Renal pelvis (tissue), 12 donors: ENCODE measurements at places on chromosomes 1 and 21. TPM values are rescaled to one million over a fixed set of nuclear protein-coding genes. Genes with fewer than 3 reads are reported as not detected.
A peak's percentile ranks its signal among the peaks of the same experiment; 100 is the strongest.

DNA sequence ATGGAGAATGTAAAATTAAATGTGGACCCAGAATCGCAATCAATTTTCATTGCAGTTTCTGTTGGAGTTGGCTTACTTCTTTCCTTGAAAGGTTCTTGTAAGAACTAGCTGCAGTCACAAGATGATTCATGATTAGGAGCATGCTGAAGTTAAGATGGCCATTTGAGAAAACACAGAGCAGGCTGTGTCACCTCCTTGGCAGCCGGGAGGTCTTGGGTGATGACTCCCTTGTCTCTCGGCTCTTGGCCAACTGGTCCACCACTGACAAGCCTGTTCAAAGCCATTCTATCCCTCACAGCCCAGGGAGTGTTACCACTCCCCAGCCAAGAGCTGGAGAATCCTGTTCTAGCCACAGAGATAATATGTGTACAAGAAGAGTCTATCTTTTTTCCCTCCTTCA lies 40.6 kb downstream of the OPTC start:
- DNase-seq: no peak

DNA sequence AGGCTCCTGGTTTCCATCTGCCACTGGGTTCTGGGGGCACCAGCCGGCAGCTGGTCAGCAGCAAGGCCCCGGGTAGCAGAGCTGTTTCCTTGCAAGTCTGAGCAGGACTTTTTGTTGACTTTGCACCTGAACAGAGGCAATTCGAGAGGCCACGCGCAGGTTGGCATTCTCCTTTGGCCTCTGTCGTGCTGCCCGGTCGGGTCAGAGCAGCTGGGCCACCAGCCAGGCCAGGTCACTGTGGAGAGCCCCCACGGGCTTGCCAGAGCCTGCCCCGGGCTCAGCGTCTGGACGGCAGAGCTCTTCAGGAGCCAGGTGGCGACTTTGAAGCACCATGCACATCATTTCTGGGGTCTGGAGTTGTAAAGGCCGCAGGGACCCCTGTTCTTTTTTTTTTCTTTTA lies 28.4 kb upstream of the TMEM52 start:
- no peak for DNase-seq

DNA sequence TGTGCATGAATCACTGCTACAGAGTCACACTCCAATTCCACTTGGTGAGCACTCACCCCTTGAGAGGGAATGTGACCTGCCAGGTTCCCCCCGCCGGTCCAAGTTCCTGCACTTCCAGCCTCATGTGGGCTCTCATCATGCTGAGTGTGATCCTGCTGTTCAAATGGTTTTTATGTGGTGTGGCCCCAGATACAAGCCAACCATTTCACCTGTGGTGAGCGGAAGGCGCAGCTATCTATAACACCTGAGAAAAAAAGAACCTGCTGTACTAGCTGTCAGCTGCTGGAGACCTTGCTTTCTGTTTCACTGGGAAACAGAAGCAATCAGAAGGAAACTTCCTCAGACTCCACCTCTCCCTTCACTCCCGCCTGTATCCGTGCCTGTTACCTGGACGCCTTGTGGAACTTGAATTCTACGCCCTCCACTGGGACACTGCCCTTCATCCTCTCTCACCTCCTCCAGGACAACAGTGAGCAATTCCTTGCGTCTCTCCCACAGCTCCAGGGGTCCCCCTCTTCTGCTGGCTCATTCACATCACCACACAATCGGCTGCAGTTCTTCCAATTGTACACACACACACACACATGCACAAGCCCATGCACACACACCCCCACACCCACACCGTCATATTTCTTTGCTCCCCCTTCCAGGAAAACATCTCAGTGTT lies 64.4 kb upstream of the RPL11 start:
- DNase-seq: no peak

- no peak for DNase-seq
Observed at GRCh38 chr1:181817091-181817490, 244.4 kb downstream of the ZNF648 start.

DNA sequence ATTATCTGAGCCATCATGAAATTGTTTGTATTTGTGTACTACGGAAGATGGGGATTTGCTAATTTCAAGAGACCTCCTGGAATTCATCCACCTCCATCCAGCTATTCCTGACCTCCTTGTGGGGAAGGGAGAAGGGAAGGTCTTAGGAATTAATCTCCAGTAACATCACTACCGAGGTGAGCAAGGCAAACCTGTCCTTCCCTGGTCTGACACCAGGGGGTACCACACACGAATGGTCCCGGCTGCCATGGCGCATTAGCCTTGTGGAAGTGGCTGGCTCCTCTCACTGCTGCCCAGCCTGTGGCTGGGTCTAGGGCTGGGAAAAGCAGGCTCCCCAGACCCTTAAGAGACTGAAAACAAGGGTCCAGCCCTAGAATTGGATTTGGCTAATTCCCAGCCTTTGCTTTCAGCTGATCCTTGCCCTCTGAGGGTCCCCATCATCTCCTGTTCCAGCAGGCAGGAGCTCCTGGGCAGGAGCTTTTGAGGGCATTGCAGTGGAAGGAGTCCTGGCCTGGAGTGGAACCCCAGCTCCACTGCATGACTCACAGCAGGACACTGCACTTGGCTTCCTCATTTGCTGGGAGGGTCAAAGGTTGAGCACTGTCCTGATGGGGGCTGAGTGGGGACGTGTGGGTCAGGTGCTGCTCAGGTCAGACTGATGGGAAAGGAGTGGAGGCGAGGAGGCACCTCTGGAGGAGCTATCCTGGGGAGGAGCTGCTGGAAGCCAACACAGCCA lies 34.8 kb downstream of the RIMS3 start:
- peak; percentile 22 for DNase-seq

DNA sequence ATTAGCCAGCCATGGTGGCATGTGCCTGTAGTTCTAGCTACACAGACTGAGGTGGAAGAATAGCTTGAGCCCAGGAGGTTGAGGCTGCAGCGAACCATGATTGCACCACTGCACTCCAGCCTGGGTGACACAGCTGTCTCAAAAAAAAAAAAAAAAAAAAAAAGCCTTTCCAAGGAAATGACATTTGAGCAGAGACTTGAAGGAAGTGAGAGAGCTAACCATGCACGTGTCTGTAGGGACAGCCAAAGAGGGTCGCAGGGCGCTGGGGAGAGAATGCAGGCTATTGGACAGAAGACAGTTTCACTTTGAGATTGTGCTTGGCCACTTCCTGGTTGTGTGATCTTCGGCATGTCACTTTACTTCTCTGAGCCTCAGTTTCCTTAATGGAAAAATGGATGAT lies 6.8 kb downstream of the HCRTR1 start:
- DNase-seq: no peak

Gene CA14
- polyA plus RNA-seq: 6.6 TPM

Gene SCCPDH
- 55.1 TPM for polyA plus RNA-seq

Gene SLC30A7
- 13.4 TPM for polyA plus RNA-seq
